ENCODE measurements at places on chromosomes 12 and 14. TPM values are rescaled to one million over a fixed set of nuclear protein-coding genes. Genes with fewer than 3 reads are reported as not detected.

HOXC12 gene
- not detected for polyA plus RNA-seq

FAM181A gene
- not detected for polyA plus RNA-seq

NID2 gene
- 129 TPM for polyA plus RNA-seq

PLXNC1 gene
- 7.1 TPM for polyA plus RNA-seq

PRB2 gene
- polyA plus RNA-seq: not detected

FGFR1OP2 gene
- 54.8 TPM for polyA plus RNA-seq

DNA sequence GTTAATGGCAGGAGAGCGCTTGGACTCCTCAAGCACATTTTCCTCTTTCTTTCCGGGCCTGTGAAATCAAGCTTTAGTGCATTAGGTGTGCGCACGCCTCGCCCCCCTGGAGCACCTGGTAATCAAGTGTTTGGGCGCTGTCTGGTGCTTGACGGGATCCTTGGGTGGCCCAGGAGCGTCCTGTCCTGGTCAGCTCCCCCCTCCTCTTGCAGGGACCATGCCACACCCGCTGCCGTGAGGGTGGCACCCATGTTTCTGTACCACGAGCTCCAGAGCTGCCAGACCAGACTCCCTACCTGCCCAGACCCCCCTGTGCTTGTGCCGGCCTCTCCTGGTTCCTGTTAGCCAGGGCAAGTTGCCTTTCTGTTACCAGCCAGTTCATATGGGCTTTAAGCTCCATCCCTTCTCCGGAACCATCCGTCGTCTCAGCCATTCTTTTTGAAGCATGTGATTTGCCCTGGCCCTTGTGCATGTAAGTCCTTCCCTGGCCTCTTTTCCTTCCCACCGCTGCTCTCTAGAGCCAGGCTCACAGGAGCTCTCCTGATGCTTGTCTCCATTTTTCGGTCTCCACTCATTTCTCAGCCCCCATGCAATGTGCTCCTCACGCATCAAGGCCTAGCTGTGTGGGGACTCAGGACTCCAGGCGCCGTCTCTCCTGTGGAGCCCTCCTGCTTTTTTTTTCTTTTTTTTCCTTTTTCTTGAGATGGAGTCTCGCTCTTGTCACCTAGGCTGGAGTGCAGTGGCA lies 66.1 kb downstream of the EP400 start:
- DNase-seq: no peak

- no peak for DNase-seq
Observed at GRCh38 chr12:6791931-6792520, 2.7 kb downstream of the CD4 start.

GRCh38 chr14:67389811-67390534 lies 22.0 kb downstream of the PLEK2 start:
- DNase-seq: no peak

DNA sequence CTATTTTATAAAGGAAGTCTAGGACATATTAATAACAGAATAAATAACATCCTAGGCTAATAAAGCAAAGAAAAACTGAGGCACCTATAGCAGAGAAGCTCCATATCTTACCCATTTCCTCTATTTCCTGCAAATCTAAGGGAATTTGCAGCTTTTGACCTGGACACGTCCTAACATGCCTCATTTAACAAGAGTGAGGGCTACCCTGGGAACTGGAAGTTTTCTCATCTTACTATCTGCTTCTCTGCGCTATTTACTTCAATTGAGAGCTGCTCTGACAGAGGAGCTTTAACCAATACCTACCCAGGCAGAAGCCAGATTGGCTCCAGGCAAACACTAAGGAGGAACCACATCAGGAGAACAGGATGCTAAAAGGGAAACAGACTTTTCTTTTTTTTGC lies 5.7 kb downstream of the YBX3 start:
- DNase-seq: no peak

DNA sequence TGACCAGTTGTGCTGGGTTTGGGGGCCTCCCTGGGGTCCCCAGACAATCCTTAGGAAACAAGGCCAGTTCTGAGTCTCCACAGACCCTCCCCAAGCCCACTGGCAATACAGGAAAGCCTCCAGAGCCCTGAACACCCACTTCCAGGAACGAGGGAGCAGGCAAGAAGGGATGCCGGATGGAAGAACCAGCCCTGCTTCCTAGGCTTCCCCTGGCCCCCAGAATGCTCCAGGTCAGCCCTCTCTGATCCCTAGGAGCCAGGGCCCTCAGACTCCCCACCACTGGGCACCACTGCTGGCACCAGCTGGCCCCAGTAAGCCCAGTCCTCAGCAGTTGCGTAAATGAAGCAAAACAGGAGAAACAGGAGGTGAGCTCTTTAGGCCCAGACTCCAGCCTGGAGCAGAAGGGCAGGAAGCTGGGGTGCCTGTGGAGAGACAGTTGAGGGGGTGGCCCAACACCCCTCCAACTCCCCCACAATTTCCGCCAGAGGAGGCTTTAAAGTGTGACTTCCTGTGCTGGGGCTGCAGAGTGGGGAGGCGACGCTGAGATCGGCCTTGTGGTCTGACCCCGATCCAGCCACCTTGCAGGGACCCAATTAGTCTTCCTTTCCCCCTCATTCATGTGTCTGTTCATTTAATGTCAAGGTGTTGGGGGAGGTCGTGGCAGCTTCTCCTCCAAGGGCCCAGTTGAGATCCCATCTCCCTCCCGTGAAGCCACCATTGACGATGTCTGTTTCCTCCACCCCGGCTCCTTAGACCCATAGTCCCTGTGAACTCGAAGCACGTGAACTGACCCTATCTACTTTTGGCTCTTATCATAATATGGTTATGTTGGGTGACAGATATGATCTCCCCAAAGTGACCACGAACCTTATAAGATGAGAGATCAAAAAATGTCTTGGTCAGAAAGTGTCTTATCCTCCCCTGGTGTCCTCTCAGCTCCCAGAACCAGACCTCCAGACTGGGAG lies 4.7 kb downstream of the TNFRSF1A start:
- no peak for DNase-seq

GRCh38 chr12:4833524-4833923 lies 76.2 kb upstream of the KCNA1 start:
- DNase-seq: no peak

- no peak for DNase-seq
Observed at GRCh38 chr12:82174383-82174782, 183.8 kb downstream of the CCDC59 start.
